GM12892 (cell line): ENCODE measurements at places on chromosomes 13 and 19.
A peak's percentile ranks its signal among the peaks of the same experiment; 100 is the strongest.

DNA sequence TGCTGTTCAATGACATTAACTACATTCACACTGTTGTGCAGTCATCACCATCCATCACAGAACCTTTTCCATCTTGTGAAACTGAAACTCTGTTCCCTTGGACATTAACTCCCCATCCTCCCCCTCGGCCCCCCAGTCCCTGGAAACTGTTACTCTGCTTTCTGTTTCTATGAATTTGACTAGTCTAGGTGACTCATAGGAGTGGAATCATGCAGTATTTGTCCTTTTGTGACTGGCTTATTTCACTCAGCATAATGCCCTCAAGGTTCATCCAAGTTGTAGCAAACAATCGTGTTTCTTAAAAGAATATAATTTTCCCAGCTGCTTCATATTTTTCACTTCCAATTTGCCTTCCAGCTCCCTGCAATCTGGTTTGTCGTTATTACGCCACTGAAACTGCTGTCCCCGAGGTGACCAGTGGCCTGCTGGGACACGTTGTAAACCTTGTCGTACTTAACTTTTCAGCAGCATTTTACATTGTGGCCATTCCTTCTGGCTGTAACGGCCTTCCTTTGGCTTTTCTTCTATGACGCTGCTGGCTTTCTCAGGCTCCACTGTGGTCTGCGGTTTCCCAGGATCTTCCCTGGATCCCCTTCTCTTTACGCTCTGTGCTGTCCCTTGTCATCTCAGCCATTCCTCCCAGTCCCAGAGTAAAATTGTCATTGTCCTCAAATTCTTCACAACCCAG, 74.0 kb downstream of the DHRS12 start:
- DNase-seq = no peak

- peak; percentile 80 for DNase-seq
Measured at GRCh38 chr19:17281391-17282304, at the start of gene ANKLE1. TSS of gene ANKLE1 (plus strand) at chr19:17281901. CDS start at chr19:17281921, 20 bp downstream.

GRCh38 chr13:43153436-43154090, 130.2 kb downstream of the DNAJC15 start:
- no peak for DNase-seq

GRCh38 chr19:16660763-16661479, at the start of gene TMEM38A:
TSS of gene TMEM38A (plus strand) at chr19:16661139. CDS start at chr19:16661218, 79 bp downstream.
- peak; percentile 41 for DNase-seq

- DNase-seq = peak; percentile 76
Measured at GRCh38 chr19:11130824-11131455, 24.6 kb downstream of the SPC24 start.
